ENCODE measurements at places on chromosomes 3 and 15.

GRCh38 chr3:65448120-65448519 is 590.6 kb downstream of the MAGI1 start:
- no peak for DNase-seq
- H3K27me3 ChIP-seq = no peaks in the 10 kb centered on the region
- H3K36me3 ChIP-seq = no peaks in the 10 kb centered on the region
- no peaks in the 10 kb centered on the region for H3K4me1 ChIP-seq
- no peak overlapping the region for H3K27ac ChIP-seq

DNA sequence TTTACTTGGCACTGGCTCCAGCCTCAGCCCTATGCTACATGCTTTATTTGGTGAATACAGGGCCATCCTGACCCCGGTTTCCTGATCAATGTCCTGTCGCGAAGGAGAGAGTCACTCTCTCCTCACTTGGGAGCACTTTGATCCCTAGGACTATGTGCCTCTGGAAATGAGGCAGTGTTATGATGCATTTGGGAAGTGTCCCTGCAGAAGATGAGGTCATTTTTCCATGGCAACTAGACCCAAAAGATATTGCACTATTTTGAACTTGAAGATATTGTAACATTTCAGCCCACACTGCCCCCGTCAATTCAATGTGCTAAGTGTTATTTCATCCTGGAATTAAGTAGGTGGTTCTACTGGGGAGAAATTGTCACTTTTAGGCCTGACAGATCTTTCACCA is 68.0 kb downstream of the LRRK1 start:
- H3K4me3 ChIP-seq = no peak overlapping the region
- no peak for DNase-seq
- no peaks in the 10 kb centered on the region for H3K36me3 ChIP-seq

GRCh38 chr15:75729326-75730069 is 16.9 kb upstream of the CSPG4 start:
- H3K27me3 ChIP-seq = no peaks in the 10 kb centered on the region
- H3K27ac ChIP-seq = no peak overlapping the region
- no peak overlapping the region for H3K4me3 ChIP-seq
- DNase-seq = no peak
- no peaks in the 10 kb centered on the region for H3K36me3 ChIP-seq
- H3K4me1 ChIP-seq = no peaks in the 10 kb centered on the region

- no peak for DNase-seq
- H3K36me3 ChIP-seq = no peaks in the 10 kb centered on the region
- H3K4me3 ChIP-seq = no peak overlapping the region
- H3K4me1 ChIP-seq = no peaks in the 10 kb centered on the region
These were observed 63.4 kb downstream of the CYP19A1 start for GRCh38 chr15:51274956-51275355.

DNA sequence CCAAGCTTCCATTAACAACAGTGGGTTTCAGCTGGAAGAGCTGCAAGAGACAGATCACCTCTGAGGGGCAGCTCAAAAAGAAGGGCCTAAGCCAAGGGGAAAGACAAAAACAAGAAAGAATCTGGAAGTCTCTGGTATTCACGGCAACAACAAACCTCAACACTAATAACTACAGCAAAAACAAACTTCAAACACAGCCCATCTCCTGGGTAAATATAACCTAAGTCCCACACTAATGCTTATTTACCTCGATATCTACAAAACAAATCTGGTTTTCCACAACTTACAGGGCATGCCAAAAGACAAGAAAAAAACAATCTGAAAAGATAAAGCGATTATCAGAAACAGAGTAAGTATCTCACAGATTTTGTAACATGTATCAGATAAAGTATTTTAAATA is 29.7 kb downstream of the TOP2B start:
- H3K27me3 ChIP-seq = no peaks in the 10 kb centered on the region
- H3K36me3 ChIP-seq = peaks cover 26% of the 10 kb centered on the region
- DNase-seq = no peak

DNA sequence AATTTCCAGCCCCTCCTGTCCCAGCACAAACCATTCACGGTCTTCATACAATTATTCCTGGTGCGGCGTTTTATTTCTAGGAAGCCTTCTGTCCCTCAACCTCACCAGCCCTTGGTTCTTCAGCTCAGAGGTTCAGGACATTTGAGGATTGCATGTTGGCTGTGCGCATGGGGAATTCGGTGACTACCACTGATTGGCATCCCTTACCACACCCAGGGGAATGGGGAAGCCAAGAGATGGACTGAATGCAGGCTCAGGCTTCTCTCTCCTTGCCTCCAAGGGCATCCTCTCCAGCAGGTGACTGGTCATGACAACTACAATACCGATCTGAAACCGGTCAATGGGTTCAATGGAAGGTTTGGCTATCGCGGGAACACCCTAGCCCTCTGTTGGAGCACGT is 153.8 kb downstream of the MTHFS start:
- no peak overlapping the region for H3K4me3 ChIP-seq
- no peak overlapping the region for H3K27ac ChIP-seq
- H3K36me3 ChIP-seq = no peaks in the 10 kb centered on the region
- H3K27me3 ChIP-seq = no peaks in the 10 kb centered on the region

- no peak overlapping the region for H3K27ac ChIP-seq
- H3K4me3 ChIP-seq = no peak overlapping the region
- no peaks in the 10 kb centered on the region for H3K27me3 ChIP-seq
- no peak for DNase-seq
- no peaks in the 10 kb centered on the region for H3K4me1 ChIP-seq
- H3K36me3 ChIP-seq = peaks cover 57% of the 10 kb centered on the region
These were observed 9.0 kb downstream of the TMEM43 start for GRCh38 chr3:14133876-14134275.

- no peaks in the 10 kb centered on the region for H3K27me3 ChIP-seq
- H3K4me1 ChIP-seq = peaks cover 37% of the 10 kb centered on the region
- H3K27ac ChIP-seq = no peak overlapping the region
- H3K36me3 ChIP-seq = no peaks in the 10 kb centered on the region
- no peak overlapping the region for H3K4me3 ChIP-seq
These were observed 6.1 kb downstream of the MFGE8 start for GRCh38 chr15:88907111-88907510.

GRCh38 chr3:107525644-107526305 is 3.0 kb downstream of the BBX start:
- H3K4me1 ChIP-seq = peaks cover 11% of the 10 kb centered on the region
- H3K36me3 ChIP-seq = no peaks in the 10 kb centered on the region
- no peaks in the 10 kb centered on the region for H3K27me3 ChIP-seq
- H3K27ac ChIP-seq = peak overlapping the region; percentile 13

DNA sequence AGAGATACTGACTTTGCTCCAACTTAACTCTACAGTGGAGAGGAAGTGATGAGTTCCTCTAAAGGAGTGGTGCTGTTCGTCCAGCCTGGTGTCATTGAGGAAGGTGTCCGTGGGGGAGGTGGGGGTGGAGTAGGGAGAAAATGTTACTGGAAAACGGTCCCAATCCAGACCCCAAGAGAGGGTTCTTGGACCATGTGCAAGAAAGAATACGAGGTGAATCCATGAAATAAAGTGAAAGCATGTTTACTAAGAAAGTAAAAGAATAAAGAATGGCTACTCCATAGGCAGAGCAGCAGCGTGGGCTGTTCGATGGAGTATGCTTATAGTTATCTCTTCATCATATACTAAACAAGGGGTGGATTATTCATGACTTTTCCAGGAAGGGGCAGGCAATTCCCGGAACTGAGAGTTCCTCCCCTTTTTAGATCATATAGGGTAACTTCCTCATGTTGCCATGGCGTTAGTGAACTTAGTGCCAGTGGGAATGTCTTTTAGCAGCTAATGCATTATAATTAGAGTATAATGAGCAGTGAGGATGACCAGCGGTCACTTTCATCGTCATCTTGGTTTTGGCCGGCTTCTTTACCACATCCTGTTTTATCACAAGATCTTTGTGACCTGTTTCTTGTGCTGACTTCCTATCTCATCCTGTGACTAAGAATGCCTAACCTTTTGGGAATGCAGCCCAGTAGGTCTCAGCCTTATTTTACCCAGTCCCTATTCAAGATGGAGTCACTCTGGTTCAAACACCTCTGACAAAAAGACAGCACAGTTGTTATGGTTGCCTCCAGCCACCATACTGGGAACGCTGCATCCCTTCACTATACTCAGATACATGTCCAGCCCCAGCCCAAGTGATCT is 38.6 kb downstream of the CLEC3B start:
- H3K27me3 ChIP-seq = no peaks in the 10 kb centered on the region
- no peak for DNase-seq
- H3K4me3 ChIP-seq = no peak overlapping the region

GRCh38 chr15:55204464-55204863 is 7.7 kb upstream of the RSL24D1 start:
- peaks cover 7% of the 10 kb centered on the region for H3K36me3 ChIP-seq
- no peaks in the 10 kb centered on the region for H3K27me3 ChIP-seq
- no peaks in the 10 kb centered on the region for H3K4me1 ChIP-seq
- H3K27ac ChIP-seq = no peak overlapping the region

DNA sequence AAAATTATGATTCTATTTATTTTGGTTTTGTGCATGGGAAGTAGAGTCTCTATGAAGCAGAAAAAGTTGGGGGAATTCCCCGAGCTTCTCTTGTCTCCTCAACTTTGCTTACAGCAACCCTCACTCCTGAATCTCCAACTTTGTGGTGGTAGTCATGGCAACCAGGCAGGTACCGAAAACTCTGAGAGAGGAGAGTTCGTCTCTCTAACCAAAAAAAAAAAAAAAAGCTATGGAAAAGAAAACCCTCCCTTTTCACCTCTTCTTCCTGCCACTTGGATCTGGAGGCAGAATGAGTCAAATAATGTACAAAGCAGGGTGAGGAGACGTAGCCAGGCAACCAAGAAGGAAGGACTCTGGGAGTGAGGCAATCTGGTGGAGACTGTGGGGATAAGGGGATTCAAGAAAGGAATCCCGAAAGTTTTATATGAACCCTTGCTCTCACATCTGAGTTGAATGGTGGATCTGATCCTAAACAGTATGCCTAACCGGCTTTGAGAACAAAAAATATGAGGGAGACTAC is 108.1 kb downstream of the PLOD2 start:
- H3K4me3 ChIP-seq = no peak overlapping the region
- no peaks in the 10 kb centered on the region for H3K36me3 ChIP-seq
- no peak overlapping the region for H3K27ac ChIP-seq
- H3K4me1 ChIP-seq = no peaks in the 10 kb centered on the region
- DNase-seq = no peak

- H3K4me3 ChIP-seq = no peak overlapping the region
- peaks cover 83% of the 10 kb centered on the region for H3K36me3 ChIP-seq
- no peak overlapping the region for H3K27ac ChIP-seq
These were observed 37.8 kb downstream of the CHD2 start for GRCh38 chr15:92937901-92938300.

DNA sequence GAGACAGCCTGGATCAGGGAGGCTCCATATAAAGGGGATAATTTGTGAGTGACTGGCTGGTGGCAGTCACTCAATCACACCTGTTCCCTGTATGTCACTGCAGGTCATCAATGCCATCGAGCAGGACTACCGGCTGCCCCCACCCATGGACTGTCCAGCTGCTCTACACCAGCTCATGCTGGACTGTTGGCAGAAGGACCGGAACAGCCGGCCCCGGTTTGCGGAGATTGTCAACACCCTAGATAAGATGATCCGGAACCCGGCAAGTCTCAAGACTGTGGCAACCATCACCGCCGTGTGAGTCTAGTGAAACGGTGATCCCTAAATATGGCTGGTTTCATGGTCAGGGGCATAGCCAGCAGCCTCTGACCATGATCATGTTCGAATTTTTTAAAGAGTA is 453.2 kb downstream of the EPHB1 start:
- H3K27me3 ChIP-seq = no peaks in the 10 kb centered on the region
- no peaks in the 10 kb centered on the region for H3K36me3 ChIP-seq

DNA sequence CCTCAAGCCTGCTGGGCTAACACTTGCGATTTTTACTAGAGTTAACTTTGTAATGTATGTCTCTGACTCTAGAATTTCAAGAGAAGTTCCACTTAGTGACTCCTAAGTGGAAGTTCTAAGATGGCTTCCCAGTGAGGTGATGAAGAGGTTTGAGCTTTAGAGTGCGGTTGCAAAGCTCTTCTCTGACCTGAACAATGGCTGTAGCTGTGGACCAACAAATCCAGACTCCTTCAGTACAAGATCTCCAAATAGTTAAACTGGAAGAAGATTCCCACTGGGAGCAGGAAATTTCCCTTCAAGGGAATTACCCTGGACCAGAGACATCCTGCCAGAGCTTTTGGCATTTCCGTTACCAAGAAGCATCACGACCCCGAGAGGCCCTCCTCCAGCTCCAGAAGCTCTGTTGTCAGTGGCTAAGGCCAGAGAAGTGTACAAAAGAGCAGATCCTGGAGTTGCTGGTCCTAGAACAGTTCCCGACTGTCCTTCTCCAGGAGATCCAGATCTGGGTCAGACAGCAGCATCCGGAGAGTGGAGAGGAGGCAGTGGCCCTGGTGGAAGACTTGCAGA is 22.3 kb downstream of the WDR73 start:
- H3K27me3 ChIP-seq = no peaks in the 10 kb centered on the region
- H3K4me1 ChIP-seq = peaks cover 46% of the 10 kb centered on the region
- no peaks in the 10 kb centered on the region for H3K36me3 ChIP-seq
- DNase-seq = no peak

GRCh38 chr3:79257791-79258190 is 510.0 kb downstream of the ROBO1 start:
- H3K4me1 ChIP-seq = no peaks in the 10 kb centered on the region
- no peak overlapping the region for H3K4me3 ChIP-seq
- no peak overlapping the region for H3K27ac ChIP-seq
- H3K36me3 ChIP-seq = no peaks in the 10 kb centered on the region
- no peaks in the 10 kb centered on the region for H3K27me3 ChIP-seq

DNA sequence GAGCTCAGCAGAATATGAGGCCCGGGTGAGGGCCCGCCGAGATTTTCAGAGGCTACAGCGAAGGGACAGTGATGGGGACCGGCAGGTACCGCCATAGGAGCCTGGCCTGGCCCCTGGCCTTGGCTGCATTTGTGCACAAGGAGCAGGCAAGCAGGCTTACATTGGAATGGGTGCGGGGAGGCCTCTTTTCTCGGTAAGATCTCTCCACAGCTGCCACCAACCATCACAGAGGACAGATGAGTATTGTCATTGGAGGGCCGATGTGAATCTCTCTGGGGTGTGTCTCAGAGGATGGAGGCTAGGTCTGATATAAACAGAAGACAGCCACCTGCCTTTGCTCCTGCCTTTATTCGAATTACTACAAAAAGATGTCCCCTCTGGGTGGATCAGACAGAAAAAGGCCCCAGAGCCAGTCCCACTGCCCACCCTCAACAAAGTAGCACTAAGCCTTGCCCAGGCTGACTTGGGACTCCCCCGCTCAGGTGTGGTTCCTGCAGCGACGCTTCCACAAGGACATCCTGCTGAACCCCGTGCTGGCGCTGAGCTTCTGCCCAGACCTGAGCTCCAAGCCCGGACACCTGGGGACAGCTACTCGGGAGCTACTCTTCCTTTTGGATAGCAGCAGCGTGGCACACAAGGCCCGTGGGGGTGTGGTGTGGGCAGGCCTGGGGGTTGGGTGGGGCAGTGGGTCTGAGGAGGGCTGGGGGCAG is 5.4 kb downstream of the VWA5B2 start:
- H3K27me3 ChIP-seq = peaks cover 26% of the 10 kb centered on the region
- no peak overlapping the region for H3K4me3 ChIP-seq
- H3K36me3 ChIP-seq = no peaks in the 10 kb centered on the region
- no peak overlapping the region for H3K27ac ChIP-seq
- H3K4me1 ChIP-seq = no peaks in the 10 kb centered on the region
- DNase-seq = no peak

GRCh38 chr3:77885381-77885780 is 845.5 kb downstream of the ROBO2 start:
- no peak for DNase-seq
- no peaks in the 10 kb centered on the region for H3K36me3 ChIP-seq
- H3K27ac ChIP-seq = no peak overlapping the region
- no peaks in the 10 kb centered on the region for H3K4me1 ChIP-seq
- H3K4me3 ChIP-seq = no peak overlapping the region
- no peaks in the 10 kb centered on the region for H3K27me3 ChIP-seq

GRCh38 chr15:88571852-88572259 is 25.4 kb upstream of the DET1 start:
- peaks cover 3% of the 10 kb centered on the region for H3K27me3 ChIP-seq
- H3K4me3 ChIP-seq = no peak overlapping the region
- DNase-seq = no peak
- no peaks in the 10 kb centered on the region for H3K4me1 ChIP-seq
- no peaks in the 10 kb centered on the region for H3K36me3 ChIP-seq
